Activated CD4-positive, alpha-beta T cell treated with anti-CD3 and anti-CD28 coated beads, Interleukin-2, amount 10 ng/mL, durations not matched to agents 24 days and 14 days (primary cell): ENCODE measurements at places on chromosomes 4 and X.
A peak's percentile ranks its signal among the peaks of the same experiment; 100 is the strongest.

DNA sequence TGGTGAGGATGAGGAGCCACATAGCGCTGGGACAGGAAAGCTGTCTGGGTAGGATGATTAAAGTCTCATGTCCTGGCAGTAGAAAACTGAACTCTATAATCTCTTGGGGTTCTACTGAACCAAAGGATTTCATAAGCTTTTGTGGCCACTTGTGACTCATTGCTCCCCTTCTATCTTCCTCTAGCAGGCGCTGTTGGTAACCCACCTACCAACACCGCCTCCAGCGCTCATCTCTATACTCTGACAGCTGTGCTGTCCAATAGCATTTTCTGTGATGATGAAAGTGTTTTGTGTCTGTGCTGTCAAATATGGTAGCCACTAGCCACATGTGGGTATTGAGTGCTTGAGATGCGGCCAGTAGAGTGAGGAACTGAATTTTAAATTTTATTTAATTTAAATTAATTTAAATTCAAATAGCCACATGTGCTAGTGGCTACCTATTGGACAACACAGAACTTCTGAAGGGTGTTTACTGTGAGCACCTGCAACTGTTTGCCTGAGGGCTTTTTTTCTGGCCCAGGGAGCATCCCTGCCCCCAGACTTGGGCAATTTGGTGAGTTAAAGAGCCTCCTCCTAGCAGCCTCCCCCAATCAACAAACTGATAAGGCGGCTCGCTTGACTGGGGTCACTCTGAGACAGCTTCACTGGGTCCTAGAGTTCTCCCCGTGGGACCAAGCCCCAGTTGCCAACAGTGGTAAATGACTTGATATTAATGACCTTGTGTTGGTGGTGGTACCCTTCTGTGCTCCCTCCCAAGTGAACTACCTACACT lies 169.2 kb upstream of the ATP6AP2 start:
- DNase-seq = no peak

DNA sequence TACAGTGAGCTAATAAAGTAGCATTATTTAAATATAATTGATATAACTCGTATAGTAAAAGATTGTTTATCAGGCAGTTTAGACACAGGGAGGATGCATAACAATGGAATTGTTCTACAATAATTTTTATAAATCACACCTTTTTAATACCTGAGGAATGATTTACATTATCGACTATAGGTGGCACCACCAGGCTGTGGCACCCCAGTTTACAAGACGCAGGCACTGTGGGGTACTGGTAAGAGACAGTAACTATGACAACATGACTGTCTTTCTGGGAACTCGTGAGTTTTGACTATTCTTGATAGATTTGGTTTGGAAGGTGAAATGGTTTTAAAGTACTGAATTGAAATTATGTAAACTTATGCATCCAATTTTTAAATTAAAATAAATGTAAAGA lies 27.1 kb upstream of the STBD1 start:
- peak; percentile 70 for DNase-seq

DNA sequence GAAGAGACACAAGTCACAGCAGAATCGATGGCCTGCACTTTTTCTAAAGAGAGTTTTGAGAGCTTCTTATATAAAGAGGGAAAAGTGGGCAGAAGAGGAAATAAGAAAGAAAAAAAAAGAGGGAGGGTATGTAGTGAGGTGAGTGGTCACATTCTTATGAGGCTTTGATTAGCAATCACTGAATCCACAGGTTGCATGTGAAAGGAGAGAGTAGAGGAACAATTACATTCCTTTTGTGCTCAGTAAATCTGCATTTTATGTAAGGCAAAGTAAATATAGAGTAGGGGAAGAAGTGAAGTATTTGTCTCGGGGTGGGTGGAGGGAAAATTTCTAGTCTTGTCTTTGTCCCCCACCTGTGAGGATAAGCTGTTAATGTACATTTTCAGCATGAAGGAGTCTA lies 26.8 kb upstream of the MBTPS2 start:
- no peak for DNase-seq

DNA sequence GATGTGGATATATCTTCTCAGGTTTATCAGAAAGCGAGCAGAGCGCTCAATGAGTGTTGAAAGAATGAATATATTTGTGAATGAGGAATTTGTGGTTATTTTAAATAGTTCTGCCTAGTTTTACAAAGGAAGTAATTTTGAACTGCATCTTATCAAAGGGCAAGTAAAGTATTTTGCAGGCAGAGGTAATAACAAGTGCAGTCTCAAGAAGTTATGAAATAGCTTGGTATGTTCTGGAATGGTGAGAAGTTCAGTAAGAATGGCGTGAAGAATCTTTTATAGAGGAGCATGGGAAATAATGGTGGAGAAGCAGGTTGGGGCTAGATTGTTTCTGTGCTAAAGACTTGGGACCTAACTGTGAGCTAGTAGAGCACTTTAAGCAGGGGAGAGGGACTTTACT lies 10.9 kb downstream of the TMA16 start:
- DNase-seq = no peak

DNA sequence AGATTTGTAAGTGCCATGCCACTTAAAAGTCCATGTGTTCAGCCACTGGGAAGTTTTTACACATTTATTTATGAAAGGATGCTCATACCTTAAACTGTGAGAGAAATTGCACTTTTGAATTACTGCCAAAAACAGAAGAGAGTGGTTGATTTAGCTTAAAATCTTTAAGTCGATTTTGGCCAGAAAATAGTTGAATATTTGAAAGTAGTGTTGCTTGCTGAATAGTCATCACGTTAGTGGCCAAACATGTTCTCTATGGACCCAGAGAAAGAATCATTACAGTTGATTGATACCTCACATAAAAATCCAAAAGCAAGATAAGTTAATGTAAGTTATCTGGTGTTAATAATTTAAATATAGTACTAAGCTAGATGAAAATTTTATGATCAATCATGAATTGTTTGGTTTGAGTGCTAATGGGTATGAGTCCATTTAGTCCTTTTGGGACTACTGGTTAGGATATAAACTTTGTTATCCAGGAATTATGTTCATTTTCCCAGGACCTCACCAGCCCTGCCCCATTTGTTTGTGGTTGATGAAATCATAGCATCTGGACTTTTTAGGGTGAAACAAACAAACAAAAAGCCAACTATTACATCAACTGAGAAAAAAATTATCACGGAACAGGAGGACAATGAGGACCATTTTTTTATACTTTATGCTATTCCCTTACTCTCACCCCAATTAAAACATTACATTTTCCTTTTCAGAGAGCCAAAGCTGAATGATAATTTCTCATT lies 6.3 kb downstream of the GIMD1 start:
- DNase-seq = no peak

- DNase-seq = no peak
Observed at GRCh38 chr4:147837854-147838253, 106.0 kb downstream of the ARHGAP10 start.

GRCh38 chr4:74157154-74157553 lies 764 bp upstream of the MTHFD2L start:
- no peak for DNase-seq

DNA sequence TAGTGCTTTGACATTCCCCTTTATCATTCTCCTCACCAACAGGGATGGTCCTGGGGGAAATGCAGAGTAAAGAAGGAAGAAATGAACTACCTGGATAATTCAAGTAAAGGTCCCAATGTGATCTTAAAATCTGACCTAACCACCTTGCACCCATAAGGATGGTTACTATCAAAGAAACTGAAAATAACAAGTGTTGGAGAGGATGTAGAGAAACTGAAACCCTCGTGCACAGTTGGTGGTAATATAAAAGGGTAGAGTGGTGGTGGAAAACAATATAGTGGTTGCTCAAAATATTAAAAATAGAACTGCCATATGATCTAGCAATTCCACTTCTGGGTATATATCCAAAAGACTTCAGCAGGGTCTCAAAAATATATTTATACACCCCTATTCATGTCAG lies 298.6 kb upstream of the PPARGC1A start:
- DNase-seq = no peak

DNA sequence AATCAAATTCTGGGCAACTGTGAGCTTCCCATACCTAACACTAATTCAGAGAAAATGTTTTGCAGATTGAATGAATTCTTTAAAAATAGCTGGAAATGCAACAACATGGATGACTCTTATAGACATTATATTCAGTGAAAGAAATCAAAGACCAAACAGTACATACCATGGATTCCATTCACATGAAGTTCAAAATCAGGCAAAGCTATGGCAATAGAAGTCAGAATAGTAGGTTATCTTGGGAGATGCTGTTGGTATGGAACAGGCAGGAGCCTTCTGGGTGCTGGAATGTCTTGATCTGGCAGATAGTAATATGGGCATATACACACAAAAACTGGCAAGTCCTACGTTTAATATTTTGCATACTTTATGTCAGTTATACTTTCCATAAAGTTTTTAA lies 25.5 kb upstream of the CBLL2 start:
- no peak for DNase-seq

GRCh38 chr4:142874684-142875083 lies 28.6 kb upstream of the INPP4B start:
- DNase-seq = no peak

- no peak for DNase-seq
Observed at GRCh38 chrX:54430519-54430918, 9.7 kb upstream of the TSR2 start.

GRCh38 chr4:4182835-4183568 lies 43.7 kb downstream of the OTOP1 start:
- peak; percentile 80 for DNase-seq
